ENCODE measurements at places on chromosomes 13 and 19.
A peak's percentile ranks its signal among the peaks of the same experiment; 100 is the strongest.

GRCh38 chr19:57052081-57052480 lies 67.7 kb upstream of the USP29 start:
- no peak for DNase-seq

GRCh38 chr19:1101337-1101698 lies 2.5 kb upstream of the GPX4 start:
- DNase-seq, result no peak

DNA sequence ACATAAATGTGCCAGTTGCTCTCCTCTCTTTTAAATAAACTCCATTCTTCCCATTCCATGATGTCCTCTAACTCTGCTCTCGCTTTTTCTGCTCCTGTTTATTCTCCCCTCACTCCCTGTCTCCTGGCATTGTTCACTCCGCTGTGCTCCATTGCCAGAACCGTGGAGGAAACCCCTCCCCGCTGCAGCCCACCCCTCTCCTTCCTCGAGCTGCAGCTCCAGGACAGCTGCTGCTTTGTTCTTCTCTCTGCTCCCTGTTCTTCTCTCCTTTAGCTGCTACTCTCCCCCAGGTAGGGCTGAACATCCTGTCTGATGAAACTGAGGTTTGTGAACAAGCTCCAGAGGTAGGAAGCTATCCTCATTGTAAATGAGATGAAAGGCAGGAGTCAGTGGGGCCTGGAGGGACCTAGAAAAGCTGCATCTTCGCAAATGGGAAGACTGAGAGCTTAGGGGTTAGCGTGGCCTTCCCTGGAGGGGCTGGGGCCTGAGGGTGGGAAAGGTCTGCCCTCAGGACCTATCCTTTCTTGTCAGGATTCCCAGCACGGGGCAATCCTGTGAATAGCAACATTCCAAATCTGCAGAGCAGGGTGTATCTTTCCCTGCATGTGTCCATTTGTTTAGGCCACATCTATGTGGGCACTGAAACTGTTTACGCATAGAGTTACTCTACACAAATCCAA lies 243.7 kb downstream of the DNAJC15 start:
- no peak for DNase-seq

DNA sequence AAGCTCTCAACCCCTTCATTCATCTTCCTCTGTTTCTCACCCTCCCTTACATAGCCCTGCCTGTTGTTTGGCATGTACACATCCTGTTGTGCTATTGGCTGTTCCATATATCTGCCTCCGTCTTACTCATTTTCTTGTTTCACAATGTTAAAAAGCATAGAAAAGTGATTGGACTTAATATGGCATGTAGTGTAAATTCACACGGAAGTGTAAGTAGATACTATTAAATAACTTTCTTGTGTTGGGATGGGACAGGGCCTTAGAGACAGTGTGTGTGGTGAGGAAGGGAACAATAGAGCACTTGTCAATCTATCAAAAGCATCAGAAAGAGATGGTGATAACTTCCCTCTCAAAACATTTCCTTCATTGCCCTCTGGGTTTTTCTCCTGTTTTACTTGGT lies 12.3 kb downstream of the LMO7 start:
- DNase-seq, result no peak

DNA sequence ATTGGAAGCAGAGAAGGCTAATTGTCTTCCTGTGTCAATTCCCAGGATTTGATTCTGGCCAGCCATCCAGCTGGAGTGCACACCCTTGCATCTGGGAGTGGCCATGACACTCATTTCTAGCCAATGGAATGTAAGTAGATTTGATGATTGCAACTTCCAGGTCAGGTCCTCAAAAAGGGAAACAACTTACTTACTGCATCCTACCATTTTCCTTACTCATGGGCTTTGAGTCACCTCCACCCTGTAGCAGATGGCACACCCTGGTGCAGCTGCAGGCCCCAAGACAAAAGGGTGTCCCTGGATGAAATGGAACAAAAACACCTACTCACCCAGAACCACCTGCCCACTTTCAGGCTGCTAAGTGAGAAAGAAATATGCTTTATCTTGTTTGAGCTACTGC lies 27.3 kb upstream of the MPHOSPH8 start:
- DNase-seq, result no peak

DNA sequence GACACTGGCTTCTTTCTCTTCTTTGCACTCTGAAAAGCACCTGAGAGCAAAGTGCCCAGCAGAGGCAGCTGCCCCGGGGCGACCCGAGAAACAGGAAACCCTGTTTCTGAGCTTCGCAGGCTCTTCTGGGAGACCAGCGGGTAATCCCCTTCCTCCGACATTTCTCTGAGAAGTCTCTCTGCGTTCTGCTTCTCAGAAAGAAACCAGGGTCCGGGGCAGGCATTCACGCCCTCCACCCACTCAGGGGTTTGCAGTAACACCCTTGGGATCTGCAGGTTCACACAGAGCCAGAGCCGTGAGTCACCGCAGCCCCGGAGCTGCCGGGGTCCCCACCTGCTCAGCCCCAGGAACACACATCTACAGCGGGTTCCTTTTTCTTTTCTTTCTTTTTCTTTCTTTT lies 86.0 kb downstream of the GADD45B start:
- peak; percentile 37 for DNase-seq

DNA sequence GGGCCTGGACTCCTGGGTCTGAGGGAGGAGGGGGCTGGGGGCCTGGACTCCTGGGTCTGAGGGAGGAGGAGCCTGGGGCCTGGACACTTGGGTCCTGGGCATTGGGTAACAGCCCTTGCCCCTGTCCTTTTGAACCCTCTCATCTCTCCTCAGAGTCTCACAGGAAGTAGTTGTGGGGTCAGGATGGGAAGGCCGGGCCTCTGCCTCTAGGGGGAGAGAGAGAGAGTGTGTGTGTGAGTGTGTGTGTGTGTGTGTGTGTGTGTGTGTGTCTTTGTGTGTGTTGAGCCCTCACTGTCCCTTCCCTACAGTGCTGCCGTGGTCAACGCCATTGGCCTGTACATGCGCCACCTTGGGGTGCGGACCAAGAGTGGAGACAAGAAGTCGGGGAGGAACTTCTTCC lies 10.9 kb downstream of the ARHGEF1 start:
- DNase-seq, result no peak

DNA sequence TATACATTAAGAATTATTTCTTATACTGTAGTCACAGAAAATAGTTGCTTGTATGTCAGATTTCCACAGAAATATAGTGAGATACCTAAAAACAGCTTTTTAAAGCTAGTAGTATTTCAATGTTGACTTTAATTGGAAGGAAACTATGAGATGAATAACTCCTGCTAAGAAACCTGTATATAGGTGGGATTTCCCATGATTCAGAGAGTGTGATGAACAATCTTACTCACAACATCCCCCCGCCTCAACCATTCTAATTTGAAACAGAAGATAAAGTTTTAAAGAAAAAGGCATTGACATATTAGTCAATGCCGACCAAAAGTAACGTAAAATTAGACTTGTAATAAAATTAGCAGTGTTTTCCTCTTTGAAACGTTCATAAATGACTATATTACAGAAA lies 1.4 kb upstream of the MIR17HG start:
- no peak for DNase-seq

DNA sequence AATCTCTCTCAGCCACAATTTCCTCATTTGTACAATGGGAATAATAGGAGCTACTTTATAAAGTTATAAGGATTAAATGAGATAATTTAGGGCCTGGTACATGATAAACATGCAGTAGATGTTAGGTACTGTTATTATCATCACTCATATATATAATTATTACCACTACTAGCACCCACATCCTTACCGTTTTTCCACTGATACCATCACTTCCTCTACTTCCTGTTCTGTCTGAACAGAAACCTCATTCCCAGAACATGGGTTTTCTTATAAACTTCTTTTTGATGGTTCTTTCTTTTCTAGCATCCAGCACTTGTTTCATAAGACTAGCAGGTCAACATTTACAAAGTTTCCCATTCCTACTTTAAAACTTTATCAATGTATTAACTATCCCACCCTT lies 6.3 kb downstream of the CDADC1 start:
- no peak for DNase-seq

GRCh38 chr19:3336680-3337523 lies 29.5 kb upstream of the NFIC start:
- DNase-seq, result no peak

- no peak for DNase-seq
Measured at GRCh38 chr13:71801781-71802180, 65.2 kb downstream of the DACH1 start.

DNA sequence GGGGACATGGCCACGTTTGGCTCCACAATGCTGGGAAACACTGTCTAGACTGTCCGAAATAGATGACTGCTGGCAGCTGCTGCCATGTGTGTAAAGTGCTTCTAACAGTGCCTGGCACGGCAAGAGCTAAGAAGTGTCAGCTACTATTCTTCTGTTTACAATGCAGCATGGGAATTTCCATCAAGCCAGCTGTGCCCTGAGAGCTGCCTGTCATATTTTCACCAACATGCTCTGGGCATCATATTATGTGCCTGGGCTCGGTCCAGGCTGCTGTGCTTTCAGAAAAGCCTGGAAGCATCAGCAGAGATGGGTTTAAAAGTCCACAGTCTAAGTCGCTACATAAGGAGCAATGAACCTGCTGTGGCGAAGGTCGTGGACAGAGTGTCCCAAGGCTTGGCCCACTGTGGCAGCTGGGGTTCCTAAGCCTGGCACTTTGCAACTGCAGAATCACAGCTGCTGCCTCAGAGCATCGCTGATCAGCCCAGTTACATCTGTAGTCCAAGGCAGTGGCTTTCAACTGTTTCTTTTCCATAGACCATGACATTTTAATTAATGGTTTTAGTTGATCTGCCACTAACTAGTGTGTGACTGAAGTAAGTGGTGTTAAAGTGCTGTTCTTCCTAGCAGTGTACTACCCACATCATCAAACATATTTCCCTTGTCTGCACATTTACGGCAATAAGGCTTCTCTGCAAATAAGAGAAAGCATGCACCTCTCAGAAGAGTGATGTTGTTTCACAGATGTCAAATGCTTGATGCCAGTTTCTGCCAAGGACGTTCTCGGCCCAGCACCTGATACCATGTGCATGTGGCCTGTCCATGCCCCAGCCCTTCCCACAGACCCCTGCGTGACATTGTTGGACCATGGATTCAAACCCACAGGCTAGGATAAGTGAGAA lies 95.7 kb upstream of the C1QTNF9B start:
- no peak for DNase-seq

DNA sequence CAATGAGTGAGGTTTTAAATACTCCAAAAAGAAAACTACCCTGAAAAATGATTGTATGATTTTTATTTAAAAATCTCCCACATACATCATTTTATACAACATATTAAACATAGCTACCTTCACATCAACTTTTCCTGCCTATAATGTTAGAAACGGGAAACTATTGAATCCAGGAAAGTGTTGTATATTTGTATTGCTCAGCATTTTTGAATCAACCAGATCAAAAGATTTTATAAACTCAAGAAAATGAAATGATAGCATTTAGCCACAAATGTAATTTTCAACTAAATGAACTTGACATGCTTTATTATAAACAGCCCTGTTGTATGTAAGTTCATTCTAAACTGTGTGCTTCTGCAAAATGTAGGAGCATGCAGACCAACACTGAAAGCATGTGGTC lies 124.6 kb upstream of the SLC10A2 start:
- DNase-seq, result no peak
